ENCODE measurements at places on chromosomes 13 and 19.

DNA sequence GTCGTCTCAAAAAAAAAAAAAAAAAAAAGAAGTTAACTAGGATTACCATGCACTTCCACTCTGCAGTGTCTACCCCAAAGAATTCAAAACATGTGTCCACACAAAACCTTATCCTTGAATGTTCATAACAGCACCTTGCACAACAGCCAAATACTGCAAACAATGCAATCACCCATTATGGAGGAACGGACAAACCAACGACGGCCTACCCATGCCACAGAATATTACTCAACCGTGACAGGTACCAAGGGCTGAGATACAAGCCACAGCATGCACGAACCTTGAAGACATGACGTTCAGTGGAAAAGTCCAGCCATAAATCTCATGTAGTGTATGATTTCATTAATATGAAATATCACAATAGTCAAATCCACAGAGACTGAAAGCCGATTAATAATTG is 3.0 kb upstream of the SHISA7 start:
- DNase-seq = no peak

DNA sequence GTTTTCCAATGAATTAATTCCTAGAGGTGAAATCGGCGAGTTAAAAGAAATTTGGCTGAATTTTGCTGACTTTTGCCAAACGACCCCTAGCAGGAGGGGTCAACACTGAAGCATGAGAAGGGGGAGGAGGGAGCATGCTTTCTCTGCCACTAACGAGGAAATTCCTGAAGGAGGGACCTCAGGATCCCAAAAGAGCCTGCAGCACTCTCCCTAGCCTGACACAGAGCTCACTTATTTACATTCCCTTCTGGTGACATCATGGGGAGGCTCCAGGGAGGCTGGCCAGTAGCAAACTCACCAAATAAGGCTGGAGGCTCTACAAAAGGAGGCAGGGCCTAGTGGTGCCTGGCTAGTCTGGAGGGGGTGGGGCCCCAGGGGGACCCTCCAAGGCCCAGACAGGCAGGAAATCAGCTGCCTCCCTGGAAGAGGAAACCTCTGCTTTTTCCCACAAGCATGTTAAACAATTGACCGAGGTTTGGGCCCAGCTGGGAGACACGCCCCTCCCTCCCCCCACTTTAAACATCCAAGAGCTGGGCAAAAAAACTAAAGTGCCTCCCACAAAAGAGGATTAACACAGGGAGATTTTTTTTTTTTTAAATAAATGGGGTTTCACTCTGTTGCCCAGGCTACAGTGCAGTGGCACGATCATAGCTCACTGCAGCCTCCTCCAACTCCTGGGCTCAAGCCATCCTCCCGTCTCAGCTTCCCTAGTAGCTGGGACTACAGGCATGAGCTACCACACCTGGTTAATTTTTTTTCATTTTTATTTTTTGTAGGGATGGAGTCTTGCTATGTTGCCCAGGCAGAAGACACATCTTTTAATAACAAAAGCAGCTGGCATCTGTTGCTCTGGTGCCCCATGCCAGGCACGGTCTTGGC is 2.1 kb downstream of the DAPK3 start:
- no peak for DNase-seq

- peak; percentile 41 for DNase-seq
Measured at GRCh38 chr13:27359199-27359821, 65.1 kb upstream of the GTF3A start.

GRCh38 chr13:26061947-26062346 is 10.1 kb upstream of the SHISA2 start:
- no peak for DNase-seq

DNA sequence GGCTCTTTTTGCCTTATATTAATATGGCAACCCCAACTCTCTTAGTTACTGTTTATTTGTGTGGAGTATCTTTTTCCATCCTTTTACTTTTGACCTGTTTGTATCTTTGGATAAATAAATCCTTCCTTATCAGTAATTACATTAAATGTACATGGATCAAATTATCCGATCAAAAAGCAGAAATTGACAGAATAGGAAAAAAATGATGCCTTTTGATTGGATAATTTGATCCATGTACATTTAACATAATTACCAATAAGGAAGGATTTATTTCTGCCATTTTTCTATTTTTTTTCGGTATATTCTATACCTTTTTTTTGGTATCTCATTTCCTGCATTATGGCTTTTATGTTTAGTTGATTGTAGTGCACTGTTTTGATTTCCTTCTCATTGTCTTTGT is 57.2 kb downstream of the ZMYM2 start:
- no peak for DNase-seq

DNA sequence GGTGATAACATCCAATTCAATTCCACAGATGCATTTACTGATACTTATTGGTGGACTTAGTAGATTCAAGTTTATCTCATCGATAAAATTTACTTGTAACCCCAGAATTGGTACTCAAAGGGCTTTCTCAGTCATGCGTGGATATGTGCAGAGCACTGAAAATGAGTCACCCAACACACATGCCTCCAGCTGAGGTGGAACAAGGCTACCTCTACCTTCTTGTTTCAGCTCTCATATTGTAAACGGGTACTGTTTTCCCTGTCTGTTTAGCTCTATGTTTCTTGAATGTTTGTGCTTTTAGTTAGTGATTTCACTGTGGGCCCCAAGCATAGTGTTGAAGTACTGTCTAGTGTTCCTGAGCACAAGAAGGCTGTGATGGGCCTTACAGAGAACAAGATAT is 1.5 kb downstream of the LRRC63 start:
- no peak for DNase-seq

DNA sequence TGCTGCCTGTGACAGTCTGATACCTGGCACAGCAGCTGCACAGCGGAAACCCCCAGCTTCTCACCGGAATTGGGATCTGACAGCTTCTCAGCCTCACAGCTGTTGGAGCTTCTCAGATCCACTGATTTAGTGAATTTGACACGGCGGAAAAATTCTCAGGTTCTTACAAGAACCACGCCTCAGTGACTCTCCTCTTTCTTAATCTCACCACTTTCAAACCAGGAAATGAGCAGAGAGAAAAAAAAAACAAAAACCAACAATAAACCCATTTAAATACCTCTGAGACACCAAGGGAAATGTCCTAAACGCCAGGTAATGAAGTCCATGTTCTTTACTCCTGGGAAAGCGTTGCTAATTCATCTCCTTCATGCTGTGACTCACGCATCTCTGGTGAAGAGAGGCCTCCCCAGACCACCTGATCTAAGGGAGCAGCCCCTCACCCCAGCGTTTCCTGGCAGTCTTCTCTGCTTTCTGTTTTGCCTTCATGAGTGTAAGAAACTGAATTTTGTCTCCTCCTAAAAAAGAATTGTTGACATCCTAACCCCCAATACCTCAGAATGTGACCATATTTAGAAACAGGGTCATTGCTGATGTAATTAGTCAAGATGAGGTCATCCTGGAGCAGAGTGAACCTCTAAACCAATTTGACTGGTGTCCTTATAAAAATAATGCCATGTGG is 15.9 kb upstream of the IZUMO2 start:
- DNase-seq = no peak

GRCh38 chr19:2631213-2631821 is 71.2 kb downstream of the GNG7 start:
- no peak for DNase-seq

- DNase-seq = no peak
Measured at GRCh38 chr19:58510084-58510862, 1.5 kb downstream of the SLC27A5 start.

- DNase-seq = no peak
Measured at GRCh38 chr13:25673711-25674110, 301.9 kb downstream of the ATP8A2 start.

GRCh38 chr19:54095136-54095858 is 5.3 kb downstream of the OSCAR start:
- DNase-seq = no peak

DNA sequence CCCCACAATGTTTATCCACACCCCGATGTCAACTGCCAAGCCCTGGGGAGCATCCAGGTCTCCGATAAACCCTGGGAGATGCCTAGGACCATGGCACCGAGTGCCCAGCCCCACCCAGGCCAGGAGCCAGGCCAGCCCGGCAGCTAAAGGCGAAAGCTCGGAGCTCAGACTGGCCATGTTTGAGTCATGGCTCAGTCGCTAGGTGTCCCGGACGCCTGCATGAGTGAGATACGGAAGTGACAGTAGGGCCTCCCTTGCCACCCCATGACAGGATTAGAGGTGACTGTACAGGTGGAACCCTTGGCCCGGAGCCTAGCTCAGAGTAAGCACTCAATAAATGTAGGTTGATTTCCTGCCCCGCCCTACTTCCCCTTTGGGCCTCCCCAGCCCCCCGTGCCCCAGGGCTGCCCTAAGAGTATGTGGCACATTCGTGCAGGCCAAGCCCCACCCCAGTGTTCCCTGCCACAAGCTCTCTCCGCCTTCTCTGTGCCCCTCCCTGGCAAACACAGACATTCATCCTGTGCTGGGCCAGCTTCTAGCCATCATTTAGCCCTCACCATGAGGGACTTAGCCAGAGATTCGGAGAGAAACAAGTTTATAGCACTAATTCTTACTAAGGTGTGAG is 5.8 kb upstream of the TPM4 start:
- DNase-seq = peak; percentile 63

GRCh38 chr13:49635599-49636433 is 7.5 kb downstream of the ARL11 start:
- DNase-seq = no peak

- no peak for DNase-seq
Measured at GRCh38 chr13:69008499-69008898, 1099.1 kb upstream of the ATXN8OS start.

- no peak for DNase-seq
Measured at GRCh38 chr13:106493533-106494220, 41.8 kb downstream of the EFNB2 start.

DNA sequence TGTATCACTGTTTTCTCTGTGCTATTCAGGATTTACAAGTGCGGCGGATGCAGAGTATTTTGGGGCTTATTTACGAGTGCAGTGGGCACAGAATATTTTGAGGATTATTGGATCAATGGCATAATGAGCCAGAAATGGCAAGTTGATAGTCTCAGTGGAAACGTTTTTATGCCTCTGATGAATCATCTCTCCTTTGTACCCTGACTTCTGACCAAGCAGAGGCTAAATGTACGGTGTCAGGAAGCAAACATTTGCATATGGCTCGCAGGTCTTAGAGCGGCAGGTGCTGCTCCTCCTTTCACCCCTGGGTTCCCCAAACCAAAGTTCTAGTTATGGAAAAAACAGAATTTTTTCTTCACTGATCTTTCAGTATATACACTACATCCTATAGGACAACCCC is 94.5 kb downstream of the LIG4 start:
- DNase-seq = no peak

DNA sequence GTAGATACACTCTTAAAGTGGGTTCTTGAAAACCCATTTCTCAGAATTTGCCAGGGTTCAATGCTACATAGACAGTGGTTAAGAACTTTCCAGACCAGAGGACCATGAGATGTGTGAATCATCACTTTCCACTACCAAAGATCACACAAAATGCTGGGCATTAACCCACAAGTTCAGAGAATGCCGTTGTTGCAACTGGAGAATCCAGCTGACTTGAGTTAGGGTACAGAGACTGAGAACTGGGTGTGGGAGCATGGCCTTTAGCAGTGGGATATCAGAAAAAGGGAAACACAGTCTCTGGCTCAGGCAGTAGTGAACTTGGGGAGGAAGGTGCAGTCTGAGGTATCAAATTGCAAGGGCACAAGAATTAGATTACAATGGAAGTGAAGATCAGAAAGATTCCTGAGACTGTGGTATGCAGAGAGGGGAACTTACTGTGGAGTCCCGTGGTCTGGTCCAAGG is 51.5 kb upstream of the WDFY2 start:
- DNase-seq = no peak

Data from T-helper 17 cell (primary cell).